ENCODE measurements at places on chromosomes 7 and 10.

GRCh38 chr7:74598558-74598957 is 59.0 kb upstream of the GTF2I start:
- no peak for DNase-seq

DNA sequence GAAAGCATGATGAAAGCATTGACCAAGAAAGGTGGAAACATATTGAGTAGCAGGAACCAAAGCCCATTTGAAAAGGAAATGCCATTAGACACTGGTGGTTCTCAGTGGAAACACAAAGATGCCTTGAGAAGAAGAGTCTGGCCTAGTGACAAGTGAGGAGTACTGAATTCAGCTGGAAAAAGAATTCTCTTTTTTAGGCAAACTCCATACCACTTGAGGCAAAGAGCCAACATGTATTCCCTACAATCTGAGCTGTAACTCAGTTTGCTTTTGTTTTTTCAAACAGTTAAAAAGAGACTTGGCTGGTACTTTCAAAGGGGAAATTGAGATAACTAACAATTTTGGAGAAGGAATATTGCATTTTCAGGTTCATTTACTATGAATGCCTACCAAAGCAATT is 624.0 kb downstream of the NRG3 start:
- DNase-seq = no peak

DNA sequence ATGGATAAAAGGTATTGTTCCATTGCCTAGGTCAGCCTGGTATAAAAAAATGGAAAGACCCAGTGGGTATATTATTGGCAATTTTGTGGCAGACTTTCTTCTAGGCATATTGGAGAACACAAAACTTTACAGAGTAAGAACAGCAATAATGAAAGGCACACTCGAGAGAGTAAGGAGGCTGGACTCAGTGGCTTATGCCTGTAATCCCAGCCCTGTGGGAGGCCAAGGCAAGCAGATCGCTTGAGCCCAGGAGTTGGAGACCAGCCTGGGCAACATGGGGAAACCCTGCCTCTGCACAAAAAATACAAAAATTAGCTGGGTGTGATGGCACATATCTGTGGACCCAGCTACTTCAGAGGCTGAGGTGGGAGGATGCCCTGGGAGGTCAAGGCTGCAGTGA is 158.2 kb downstream of the FAM107B start:
- no peak for DNase-seq

GRCh38 chr10:19826712-19827111 is 10.5 kb downstream of the PLXDC2 start:
- peak; percentile 87 for DNase-seq

DNA sequence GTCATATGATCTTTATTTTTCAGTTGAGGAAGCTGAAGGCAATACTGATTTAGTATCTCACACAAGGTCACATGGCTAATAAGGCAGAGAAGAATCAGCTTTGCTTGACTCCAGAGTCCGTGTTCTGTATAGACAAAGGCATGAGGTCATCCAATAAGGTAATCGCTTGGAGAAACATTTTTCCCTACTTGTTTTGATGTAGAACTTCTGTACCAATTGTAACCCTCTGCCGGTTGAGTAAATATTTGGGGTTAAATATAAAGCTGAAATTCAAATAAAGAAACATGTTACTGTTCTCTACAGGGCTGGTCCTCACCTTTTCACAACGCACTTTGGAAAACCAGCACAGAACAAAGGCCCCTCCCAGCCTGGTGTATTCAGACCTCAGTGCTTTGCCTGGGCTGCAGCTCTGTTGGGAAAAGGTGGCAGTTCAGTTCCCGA is 83.0 kb upstream of the INSYN2A start:
- no peak for DNase-seq

GRCh38 chr7:74449809-74450397 is 3.8 kb upstream of the GTF2IRD1 start:
- DNase-seq = peak; percentile 61

GRCh38 chr10:34677591-34677990 is 137.5 kb downstream of the PARD3 start:
- DNase-seq = no peak

DNA sequence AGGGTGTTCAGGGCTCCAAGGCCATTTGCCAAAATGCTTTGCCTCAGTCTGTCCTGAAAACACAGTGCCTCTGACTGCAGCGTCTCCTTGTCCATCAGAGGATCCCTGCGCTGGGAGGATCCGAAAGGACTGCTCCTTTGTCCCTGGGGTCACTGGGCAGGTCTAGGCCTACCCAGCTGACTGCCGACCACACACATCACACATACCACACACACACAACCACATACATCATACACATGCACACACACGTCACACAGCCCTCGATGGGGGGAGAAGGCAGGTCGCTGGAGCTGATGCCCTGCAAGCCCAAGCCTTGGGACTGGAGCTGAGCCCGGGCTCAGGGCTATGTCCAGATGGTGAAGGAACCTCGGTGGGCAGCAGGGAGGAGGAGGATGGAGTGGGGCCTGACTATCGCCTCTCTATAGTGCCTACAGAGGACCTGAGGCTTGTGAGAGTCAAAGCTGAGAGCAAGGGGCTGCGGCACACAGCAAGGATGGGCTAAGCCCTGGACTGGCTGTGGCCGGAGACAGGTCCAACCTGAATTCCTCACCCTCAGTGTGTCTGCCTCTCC is 29.1 kb downstream of the GPRIN2 start:
- no peak for DNase-seq

DNA sequence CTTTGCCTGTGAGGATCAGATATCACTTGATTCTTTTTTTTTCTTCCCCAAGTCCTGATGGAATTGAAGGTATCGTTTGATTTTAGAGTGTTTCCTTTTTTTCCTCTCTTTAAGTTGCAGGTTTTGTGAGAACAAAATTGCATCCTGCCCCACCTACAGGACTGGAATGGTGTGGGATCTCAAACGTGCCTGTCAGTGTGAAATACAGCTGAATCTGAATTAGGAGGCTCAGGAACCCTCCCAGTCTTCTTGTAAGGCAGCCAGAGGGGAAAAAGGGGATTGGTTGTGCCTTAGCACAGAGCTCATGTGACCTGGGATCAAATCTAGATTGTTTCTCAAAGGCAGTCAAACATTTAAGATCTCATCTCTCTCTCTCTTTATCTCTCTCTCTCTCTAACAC is 32.7 kb upstream of the KLHL7 start:
- no peak for DNase-seq

DNA sequence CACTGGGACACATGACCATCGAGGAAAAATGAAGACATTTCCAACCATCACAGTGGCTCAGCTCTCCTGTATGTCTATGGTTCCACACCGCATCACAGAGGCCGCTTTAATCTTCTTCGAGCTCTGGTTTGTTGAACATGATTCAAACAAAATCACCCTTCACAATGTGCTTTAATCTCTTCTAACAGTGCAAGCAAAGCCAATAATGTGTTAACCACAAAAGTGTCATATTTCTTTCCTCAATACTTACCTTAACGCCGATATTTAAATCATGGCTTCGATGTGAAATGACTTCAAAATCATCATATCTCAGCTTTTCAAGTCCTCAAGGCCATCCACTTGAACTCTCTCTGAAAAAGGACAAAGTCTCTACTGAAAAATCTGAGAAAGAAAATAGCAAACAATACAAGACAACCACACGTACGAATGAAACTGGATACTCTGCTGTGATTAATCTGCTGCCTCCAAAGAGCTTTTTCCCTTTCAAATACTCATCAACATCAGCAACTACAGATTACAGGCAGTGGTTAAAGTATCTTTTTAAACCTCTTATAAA is 23.0 kb upstream of the SVIL start:
- no peak for DNase-seq

DNA sequence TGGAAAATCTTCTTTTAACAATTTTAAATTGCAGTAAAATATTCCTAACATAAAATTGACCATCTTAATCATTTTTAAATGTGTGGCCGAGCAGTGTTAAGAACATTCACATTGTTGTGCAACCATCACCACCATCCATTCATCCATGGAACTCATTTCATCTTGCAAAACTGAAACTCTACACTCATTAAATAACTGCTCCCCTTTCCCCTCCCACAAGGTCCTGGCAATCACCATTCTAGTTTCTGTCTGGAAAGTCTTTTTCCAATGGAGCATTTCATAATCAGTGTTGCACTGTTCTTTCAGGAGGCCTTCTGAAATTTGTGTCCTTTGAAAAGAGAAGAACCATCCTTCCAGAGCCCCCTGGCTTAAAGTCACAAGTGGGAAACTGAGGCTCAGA is 233.1 kb downstream of the PLXNA4 start:
- DNase-seq = no peak

GRCh38 chr10:131651674-131652437 is 249.0 kb upstream of the PPP2R2D start:
- DNase-seq = no peak

DNA sequence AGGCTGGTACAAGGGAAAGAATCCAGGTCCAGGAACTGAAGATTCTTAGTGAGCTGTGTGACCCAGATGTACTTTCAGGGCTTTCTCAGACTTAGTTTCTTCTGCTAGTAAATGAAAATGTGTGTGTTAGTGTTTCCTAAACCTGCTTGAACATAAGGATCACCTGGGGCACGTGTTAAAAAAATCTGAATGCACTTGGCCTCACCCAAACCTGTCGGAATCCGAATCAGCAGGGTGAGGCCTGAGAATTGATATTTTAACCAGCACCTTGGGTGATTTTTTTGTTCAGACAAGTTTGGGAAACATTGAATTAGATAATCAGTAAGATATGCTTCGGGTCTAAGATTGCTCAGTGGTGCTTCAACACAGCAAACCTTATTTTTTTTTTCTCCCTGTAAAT is 59.7 kb downstream of the ZNF365 start:
- DNase-seq = no peak

DNA sequence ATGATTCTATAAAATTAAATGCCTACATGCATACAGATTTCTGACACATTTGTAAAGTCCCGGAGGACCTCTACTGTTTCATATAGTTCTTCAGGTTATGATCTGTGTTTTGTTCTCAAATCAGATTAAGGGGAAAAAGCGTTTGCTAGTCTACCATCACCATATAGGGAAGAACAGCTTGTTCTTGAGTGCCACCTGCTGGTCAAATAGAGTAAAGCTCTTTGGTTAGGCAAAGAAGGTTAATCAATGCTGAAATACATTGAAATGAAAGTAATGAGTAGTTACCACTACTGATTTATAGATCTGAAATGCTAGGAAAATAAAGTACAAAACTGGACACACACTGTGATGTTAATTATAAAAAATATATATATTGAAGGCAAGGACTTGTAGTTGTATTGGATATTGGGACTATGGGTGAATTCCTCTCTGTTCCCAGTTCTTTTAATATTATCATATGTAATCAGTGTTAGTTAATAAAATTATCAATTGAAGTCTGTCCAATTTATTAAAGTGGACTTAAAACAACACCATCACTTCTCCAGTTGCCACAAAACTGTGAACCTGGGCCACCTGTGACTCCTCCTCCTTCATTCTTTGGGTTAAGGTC is 72.6 kb upstream of the PDLIM1 start:
- DNase-seq = peak; percentile 74

DNA sequence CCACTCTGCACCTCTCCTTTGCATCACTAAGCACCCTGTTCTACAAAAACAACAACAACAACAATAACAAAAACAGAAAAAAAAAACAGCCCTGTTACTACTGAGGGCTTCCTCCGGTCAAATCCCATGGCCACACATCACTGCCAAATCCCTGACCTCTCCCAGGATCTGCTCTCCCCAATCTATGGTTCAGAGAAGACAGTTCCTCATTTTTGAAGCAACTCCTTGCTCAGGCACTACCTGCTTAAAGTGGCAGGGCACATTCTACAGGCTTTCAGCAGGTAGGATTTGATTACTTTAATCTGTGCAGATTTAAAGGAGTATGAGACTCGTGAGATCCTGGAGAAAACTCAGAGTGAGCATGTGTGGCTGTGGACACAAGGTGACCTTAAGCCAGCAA is 46.9 kb downstream of the PIK3CG start:
- no peak for DNase-seq

DNA sequence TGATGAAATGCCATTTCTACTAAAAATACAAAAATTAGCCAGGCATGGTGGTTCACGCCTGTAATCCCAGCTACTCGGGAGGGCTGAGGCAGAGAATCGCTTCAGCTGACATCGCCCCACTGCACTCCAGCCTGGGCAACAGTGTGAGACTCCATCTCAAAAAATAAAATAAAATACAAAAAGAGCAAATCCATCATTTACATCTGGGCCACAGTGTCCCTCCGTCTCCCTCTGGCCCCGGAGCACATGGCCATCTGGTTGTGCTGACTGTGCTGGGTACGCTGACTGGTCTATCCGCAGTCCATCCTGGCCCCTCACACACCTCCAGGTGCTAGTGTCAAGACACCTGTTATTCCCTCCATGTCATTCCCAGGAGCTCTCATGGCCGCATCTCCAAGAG is 42.1 kb downstream of the KCNH2 start:
- no peak for DNase-seq

DNA sequence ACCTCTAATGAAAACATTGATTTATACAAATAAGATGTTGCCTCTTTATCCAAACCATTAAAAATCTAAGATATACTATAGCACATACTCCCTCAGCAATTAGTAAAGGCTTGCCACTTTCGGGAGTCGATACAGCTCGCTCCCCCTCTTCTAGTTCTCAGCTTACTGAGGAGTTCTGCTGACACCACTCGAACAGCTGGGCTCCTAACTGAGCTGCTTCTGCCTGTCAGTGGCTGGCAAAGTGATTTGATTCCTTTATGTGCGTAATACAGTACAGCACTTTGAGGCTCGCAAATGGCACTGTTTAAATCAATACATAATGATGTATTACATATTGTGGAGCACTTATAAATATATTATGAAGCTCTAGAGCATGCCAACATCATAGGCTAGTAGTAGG is 241.8 kb downstream of the CREB5 start:
- DNase-seq = no peak

GRCh38 chr7:89072081-89072480 is 276.5 kb upstream of the TEX47 start:
- no peak for DNase-seq

DNA sequence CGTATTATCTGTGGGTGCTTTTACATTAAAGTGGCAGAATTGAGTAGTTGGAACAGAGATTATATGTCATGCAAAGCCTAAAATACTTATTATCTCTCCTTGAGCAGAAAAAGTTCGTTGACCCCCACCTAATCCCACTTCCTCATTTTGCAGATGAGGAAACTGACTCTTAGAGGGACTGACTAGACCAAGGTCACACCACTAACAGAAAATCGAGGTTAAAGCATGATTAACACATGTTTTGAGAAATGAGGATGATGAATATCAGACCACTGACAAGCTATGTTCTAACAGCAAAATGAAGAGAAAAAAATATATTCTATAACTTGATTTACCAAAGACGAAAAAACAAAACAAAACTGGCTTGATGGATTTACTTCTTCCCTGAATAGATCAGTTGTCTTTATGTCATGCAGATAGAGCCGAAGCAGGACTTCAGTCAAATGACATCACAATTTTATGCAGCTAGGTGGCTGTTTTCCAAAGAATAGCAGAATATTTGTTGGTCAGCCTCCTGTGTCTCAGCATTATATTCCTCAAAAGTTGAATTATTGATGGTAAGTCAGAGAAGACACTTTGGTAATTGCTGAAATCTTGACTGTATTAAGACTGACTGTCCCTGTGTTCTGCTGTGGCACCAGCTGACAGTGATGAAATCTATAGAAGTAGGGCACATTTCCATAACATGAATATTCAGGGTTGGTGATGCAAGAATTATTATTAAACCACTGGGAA is 24.2 kb upstream of the SMIM30 start:
- no peak for DNase-seq

- DNase-seq = peak; percentile 1
Measured at GRCh38 chr10:98086837-98087708, 47.4 kb upstream of the R3HCC1L start.

GRCh38 chr10:35493196-35494118 is 111.7 kb upstream of the GJD4 start:
- DNase-seq = no peak
